ENCODE measurements at places on chromosomes 3 and 15.

- H3K27ac ChIP-seq, result no peak overlapping the region
- peaks cover 59% of the 10 kb centered on the region for H3K27me3 ChIP-seq
- no peak overlapping the region for H3K4me3 ChIP-seq
Measured at GRCh38 chr3:150843241-150843640, 62.0 kb downstream of the MINDY4B start.

DNA sequence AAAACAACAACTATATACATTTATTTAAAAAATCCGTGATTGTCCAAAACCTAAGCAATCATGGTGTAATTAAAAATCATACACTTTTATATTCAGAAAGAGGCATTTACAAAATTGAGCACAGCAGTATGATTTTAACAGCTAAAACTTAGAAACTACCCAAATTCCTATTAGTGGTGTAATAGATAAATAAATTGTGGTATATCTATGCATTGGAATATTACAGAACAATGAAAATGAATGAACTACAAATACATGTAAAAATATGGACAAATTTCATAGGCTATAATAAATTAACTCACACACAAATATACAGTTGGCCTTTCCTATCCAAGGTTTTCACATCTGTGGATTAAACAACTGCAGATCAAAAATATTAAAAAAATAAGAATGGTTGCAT lies 700.5 kb upstream of the ARPP21 start:
- no peak overlapping the region for H3K27ac ChIP-seq
- no peaks in the 10 kb centered on the region for H3K36me3 ChIP-seq
- no peaks in the 10 kb centered on the region for H3K27me3 ChIP-seq
- H3K4me3 ChIP-seq, result no peak overlapping the region

DNA sequence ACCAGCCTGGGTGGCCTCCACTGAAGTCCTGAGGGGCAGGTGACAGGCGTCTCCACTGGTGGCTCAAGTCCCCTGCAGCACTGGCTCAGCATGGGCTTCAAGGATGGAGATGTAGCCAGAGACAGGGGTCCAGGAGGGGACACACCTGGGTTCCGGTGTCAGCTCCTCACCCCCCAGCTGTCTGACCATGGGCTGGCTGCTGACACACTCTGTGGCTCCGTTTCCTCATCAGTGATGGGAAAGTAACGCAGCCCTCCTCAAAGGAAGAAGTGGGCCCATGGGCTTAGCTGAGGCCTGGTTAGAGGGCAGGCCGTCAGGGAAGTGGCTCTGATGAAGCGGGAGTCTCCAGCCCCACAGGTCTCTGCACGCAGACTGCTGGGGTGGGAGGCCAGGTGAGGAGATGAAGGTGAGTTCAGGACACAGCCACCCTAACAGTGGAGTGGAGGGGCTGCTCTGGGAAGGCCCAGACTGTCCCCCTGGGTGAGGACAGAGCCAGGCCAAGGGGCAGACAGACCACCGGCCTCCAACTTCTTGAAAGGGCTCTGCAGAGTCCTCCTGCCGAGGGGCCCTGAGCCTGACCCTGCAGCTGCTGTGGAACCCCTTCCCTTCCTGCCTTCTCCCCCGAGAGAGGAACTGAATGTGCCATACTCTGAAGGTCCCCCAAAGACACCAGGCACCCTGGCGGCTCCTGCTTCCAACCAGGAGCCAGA lies 24.0 kb downstream of the PSTPIP1 start:
- H3K4me1 ChIP-seq, result peaks cover 95% of the 10 kb centered on the region
- H3K27me3 ChIP-seq, result no peaks in the 10 kb centered on the region
- peak overlapping the region; percentile 97 for H3K27ac ChIP-seq
- H3K36me3 ChIP-seq, result peaks cover 28% of the 10 kb centered on the region
- H3K4me3 ChIP-seq, result peak overlapping the region; percentile 54

- H3K4me3 ChIP-seq, result no peak overlapping the region
- DNase-seq, result no peak
- H3K36me3 ChIP-seq, result no peaks in the 10 kb centered on the region
- peaks cover 50% of the 10 kb centered on the region for H3K27me3 ChIP-seq
- no peak overlapping the region for H3K27ac ChIP-seq
- H3K4me1 ChIP-seq, result no peaks in the 10 kb centered on the region
Measured at GRCh38 chr3:193842029-193842798, 249.2 kb downstream of the OPA1 start.

DNA sequence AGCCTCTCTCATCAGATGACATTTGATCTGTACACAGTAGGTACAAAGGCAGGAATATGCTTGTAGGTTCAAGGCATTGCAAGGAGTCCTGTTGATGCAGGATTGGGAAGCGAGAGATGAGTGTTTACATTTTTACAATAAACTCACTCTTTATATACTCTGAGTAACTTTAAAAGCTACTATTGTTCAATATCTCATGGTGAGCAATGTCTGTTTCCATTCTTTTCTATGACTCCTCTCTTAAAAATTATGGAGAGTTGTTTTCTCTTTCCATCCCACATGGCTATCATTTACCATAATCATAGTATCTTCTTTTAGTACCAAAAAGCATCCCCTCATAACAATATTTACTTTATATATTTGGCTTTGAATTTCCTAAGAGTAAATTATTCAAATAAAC lies 314.0 kb upstream of the CDIN1 start:
- H3K4me1 ChIP-seq, result no peaks in the 10 kb centered on the region
- no peaks in the 10 kb centered on the region for H3K36me3 ChIP-seq
- DNase-seq, result no peak
- H3K27me3 ChIP-seq, result no peaks in the 10 kb centered on the region

DNA sequence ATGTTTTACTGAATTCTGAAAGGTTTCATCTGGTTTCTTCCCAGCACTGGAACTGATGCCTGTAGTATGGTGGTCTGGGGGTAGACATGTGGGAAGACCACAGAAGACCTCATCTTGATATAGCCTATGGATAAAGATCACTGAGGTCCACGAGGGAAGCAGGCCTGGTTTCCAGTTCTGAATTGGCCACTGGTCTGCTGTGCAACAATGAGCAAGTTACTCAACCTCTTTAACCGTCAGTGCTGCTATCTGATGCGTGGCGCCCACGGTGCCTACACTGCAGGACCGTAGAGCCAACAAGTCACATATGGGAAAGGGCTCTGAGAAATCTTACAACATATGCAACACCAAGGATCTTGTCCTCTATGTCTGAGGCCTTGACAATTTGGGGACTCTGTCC lies 13.3 kb downstream of the TLE3 start:
- H3K36me3 ChIP-seq, result peaks cover 46% of the 10 kb centered on the region
- H3K27me3 ChIP-seq, result no peaks in the 10 kb centered on the region
- H3K4me1 ChIP-seq, result peaks cover 89% of the 10 kb centered on the region
- H3K4me3 ChIP-seq, result peak overlapping the region; percentile 38
- H3K27ac ChIP-seq, result peak overlapping the region; percentile 22
- no peak for DNase-seq

- no peaks in the 10 kb centered on the region for H3K27me3 ChIP-seq
- DNase-seq, result no peak
- no peak overlapping the region for H3K27ac ChIP-seq
- H3K4me1 ChIP-seq, result no peaks in the 10 kb centered on the region
- no peak overlapping the region for H3K4me3 ChIP-seq
Measured at GRCh38 chr3:183774631-183775030, 50.7 kb downstream of the MAP6D1 start.

DNA sequence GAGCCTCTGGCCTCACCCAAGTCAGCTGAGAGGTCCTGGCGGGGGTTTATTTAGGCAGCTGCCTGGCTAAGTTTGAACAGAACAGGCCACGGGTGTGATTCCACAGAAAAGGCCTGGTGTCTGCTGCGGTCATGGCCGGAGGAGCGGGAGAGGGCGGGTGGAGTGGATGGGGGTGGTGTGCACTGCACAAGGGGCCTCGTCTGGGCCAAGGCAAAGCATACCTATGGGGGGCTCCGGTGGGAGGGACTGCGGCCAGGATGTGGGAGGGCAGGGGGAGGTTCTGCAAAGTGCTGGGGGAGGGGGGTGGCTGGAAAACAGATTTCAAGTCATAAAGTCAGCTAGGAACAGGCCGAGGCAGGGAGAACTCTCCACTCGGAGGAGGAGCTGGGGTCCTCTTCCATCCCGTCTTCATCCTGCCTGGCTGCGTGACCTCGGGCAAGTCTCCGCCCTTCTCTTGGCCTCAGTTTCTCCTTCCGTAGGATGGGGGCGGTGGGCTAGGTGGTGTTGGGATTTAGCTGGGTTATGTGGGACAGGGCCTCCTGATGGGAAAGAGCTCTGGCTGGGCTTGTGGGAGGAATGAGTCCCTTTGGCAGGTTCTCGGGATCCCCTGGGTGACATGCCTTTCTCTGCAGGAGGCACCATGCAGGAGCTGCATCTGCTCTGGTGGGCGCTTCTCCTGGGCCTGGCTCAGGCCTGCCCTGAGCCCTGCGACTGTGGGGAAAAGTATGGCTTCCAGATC lies 878 bp downstream of the ISLR start:
- no peaks in the 10 kb centered on the region for H3K4me1 ChIP-seq
- H3K27me3 ChIP-seq, result peaks cover 28% of the 10 kb centered on the region
- no peak overlapping the region for H3K27ac ChIP-seq
- H3K36me3 ChIP-seq, result no peaks in the 10 kb centered on the region

DNA sequence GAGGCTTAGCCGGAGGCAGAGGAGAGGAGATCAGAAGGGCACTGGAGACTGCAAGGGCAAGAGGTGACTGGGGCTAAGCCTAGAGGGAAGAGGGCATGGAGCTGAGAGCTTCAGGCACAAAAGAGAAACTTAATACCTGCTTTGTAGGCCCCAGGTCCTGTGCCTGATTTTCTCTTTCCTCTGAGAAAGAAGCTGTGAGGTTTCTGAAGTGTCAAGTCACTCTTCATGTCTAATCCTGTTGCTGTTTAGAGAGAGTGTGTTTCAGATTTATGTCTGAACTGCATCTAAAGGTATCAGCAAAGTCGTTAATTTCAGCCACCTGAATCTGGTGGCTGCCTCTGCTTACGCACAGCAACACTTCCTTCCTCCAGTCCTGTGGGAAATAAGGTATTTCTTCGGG lies 106.9 kb upstream of the RNU6-1 start:
- H3K4me1 ChIP-seq, result peaks cover 10% of the 10 kb centered on the region
- no peak for DNase-seq
- no peaks in the 10 kb centered on the region for H3K36me3 ChIP-seq
- peaks cover 10% of the 10 kb centered on the region for H3K27me3 ChIP-seq
- peak overlapping the region; percentile 52 for H3K27ac ChIP-seq

DNA sequence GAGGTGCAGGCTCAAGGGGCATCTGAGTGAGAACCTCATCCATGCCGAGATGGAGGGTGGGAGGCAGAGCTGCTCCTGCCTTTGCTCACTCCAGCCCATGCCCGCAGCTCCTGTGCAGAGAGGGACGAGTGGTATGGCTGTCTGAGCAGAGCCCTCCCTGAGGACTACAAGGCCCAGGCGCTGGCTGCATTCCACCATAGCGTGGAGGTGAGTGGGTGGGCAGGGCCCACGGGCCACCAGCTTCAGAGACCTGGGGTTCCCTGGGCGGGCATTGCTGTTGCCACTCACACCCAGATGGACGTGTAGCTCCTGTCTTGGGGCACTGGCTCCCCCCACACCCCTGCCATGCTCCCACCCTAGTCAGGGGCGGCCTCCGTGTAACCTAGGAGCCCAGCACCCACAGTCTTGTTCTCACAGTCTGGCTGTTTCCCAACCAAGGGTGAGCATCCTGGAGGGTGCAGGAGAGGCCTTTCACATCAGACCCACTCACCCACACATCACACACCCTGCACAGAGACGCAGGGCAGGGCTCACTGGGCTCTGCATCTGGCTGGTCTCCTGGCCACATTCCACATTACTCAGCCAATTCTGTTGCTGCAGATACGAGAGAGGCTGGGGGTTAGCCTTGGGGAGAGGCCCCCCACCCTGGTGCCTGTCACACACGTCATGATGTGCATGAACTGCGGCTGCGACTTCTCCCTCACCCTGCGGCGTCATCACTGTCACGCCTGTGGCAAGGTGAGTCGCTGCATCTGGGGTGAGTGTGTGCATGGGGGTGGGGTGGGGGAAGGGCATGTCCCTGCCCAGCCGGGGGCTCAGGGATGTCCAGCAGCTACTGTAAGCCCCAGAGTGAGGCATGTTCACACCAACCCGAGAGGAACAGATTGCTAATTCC lies 25.3 kb upstream of the NR2C2 start:
- DNase-seq, result no peak
- H3K4me3 ChIP-seq, result no peak overlapping the region
- H3K27me3 ChIP-seq, result peaks cover 3% of the 10 kb centered on the region
- H3K36me3 ChIP-seq, result no peaks in the 10 kb centered on the region

DNA sequence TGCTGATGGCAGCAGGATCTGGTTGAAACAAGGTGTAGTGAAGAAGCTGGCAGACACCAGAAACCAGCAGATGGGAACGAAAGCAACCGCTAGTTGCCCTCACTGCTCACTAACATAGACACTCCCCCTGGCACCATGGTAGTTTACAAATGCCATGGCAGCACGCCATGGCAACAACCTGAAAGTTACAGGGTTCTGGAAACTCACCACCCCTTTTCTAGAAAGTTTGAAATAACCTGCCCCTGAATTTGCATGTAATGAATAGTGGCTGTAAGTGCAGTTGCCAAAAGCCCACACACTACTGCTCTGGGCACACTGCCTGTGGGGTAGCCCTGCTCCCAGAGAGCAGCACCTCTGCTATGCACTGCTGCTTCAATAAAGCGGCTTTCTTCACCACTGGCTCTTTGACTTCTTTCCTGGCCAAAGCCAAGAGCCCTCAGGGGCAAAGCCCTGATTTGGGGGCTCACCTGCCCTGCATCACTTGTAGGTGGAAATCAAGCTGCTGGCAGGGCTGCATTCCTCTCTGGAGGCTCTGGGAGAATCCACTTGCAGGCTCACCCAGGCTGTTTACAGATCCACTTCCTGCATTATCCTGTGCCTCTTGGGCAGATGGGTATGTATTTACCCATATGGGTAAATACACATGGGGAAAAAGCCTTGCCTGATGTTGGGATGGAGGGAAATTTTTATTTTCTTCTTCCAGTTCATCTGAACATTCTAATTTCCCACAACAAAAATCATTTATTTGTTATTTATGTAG lies 2.0 kb upstream of the GP9 start:
- H3K36me3 ChIP-seq, result peaks cover under 1% of the 10 kb centered on the region
- peaks cover 3% of the 10 kb centered on the region for H3K4me1 ChIP-seq
- no peak for DNase-seq

DNA sequence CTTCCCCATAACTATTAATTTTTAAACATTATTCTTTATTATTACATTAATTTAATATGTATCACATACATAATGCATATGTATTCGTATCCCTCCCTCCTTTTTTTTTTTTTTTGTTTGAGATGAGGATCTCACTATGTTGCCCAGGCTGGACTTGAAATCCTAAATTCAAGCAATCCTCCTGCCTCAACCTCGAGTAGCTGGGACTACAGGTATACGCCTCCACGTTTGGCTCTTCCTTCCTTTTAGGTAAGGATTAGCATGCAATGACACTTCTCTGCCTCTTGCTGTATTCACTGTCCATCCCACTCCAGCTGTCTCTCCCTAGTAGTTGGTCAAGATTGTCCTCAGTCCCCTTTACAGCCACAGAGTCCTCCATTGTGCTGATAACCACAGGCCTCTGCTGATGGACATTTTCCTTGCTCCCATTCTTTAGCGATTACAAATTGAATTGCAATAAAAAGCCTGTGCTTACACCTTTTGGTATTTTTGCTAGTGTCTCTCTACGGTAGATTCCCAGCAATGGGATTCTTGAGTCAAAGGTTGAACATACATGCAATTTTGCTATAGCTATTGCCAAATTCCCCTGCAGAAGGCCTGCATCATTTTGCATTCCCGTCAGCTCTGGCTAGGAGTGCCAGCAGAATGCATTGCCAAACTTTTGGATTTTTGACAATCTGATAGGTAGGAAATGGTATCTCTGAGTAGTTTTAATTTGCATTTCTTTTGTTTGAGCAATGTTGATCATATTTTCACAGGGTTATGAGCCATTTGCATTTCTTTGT lies 156.6 kb downstream of the SMAD6 start:
- H3K4me1 ChIP-seq, result peaks cover 5% of the 10 kb centered on the region
- no peaks in the 10 kb centered on the region for H3K36me3 ChIP-seq
- no peak for DNase-seq
- H3K4me3 ChIP-seq, result no peak overlapping the region
- H3K27me3 ChIP-seq, result peaks cover 75% of the 10 kb centered on the region

Measured in central memory CD8-positive, alpha-beta T cell (primary cell).